ENCODE measurements at places on chromosomes 5 and 9.

GRCh38 chr5:345404-346195 lies 24.1 kb downstream of the AHRR start:
- DNase-seq, result no peak

GRCh38 chr9:69045821-69046220 lies 10.3 kb downstream of the FXN start:
- DNase-seq, result no peak

DNA sequence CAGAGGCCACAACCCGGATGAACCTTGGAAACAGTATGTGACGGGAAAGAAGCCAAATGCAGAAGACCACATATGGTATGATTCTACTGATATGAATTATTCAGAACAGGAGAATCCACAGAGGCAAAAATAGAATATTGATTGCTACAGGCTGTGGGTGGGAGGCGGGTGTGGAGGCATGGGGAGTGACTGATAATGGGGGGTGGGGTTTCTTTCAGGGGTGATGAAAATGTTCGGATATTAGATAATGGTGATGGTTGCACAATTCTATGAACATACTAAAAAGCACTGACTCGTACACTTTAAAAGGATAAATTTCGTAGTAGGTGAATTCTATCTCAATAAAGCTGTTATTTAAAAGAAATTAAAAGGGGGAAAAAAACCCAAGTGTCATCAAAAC lies 10.7 kb downstream of the IL4 start:
- DNase-seq, result no peak

DNA sequence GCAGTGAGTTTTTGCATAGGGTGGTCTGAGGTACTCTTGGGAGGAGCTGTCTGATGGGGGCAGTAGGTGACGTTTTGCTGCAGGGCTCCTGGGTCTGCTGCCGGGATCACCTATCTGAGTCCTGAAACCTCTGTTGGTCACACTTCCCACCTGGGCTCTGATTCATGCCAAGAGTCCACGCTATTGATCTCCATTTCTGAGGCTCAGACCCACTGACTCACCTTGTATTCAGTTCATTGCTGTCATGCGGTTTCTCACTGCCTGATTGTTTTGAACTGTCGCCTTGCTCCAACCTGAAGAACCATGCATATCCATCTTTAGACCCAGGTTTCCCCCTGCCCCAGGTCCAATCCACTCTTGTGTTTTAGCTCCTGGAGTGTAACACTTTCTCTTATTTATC lies 101.3 kb downstream of the NPR3 start:
- no peak for DNase-seq

DNA sequence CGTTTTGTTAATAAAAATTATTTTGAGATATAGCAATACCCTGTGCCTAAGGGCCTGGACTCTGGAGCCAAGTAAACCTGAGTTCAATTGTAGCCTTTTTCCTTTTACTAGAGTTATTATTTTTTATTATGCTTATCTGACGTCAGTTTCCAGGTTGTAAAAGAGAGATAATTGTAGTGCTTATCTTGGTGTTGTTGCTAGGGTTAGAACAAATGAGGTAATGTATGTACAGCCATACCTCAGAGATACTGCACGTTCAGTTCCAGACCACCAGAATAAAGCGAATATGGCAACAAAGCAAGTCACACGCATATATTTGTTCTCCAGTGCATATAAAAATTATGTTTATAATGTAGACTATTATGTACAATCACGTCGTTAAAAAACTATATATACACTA lies 215.0 kb downstream of the VPS13A start:
- DNase-seq, result no peak

- no peak for DNase-seq
Measured at GRCh38 chr5:87916320-87916719, 352.3 kb downstream of the TMEM161B start.

DNA sequence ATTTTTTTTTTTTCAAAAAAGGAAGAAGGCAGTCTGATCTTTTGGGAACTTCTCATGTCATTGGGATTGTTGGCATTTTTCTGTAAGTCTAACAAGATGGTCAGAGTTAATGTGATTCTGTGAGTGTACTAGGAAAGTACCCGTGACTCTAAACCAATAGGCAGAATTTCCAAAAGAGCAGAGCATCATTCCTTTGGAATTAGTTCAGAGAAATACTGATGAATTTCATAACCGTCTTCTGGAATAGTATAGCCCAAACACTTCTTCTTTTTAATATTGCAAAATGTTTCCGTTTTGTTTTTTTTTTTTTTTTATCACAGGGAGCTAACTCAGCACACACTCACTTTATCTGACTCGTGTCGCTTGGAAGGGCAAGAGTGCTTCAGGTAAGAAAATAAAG lies 407.4 kb downstream of the DTWD2 start:
- no peak for DNase-seq

DNA sequence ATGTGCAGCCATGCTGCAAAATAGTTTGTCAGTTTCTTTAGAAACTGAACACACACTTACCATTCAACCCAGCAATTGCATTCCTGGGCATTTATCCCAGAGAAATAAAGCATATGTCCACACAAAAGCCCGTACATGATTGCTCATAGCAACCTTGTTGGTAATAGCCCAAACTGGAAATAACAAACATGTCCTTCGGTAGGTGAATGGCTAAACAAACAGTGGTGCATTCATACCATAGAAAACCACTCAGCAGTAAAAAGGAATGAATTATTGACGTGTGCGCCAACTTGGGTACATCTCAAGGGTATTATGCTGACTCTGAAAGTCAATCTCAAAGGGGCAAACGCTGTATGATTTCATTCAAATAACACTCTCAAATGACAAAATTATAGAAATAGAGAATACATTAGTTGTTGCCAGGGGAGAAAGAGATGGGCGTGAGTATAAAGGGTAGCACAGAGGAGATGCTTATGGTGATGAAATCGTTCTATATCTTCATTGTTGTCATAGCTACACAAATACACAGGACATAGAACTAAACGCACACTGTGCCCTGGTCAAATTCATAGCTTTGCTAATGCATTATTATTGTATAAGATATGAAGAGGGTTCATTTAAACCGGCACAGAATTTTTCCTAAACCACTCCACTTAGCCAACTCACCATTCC lies 58.2 kb downstream of the DRD1 start:
- DNase-seq, result no peak

All from stimulated activated CD4-positive, alpha-beta T cell treated with anti-CD3 and anti-CD28 coated beads, Interleukin-12 subunit alpha, Interleukin-12 subunit beta, amount 100 ng/mL, for 24 hours (primary cell).